ENCODE measurements at places on chromosomes 11 and 22. TPM values are rescaled to one million over a fixed set of nuclear protein-coding genes. Genes with fewer than 3 reads are reported as not detected.
A peak's percentile ranks its signal among the peaks of the same experiment; 100 is the strongest.

- no peak for DNase-seq
These were observed 50.4 kb upstream of the ARHGAP20 start for GRCh38 chr11:110762590-110762989.

GRCh38 chr11:130560000-130560780, 111.7 kb downstream of the ADAMTS15 start:
- no peak for DNase-seq

GRCh38 chr11:74493791-74494630, 487 bp upstream of the LIPT2 start:
- no peak for DNase-seq

- no peak for DNase-seq
These were observed 202.4 kb downstream of the LARGE1 start for GRCh38 chr22:33717694-33718396.

DNA sequence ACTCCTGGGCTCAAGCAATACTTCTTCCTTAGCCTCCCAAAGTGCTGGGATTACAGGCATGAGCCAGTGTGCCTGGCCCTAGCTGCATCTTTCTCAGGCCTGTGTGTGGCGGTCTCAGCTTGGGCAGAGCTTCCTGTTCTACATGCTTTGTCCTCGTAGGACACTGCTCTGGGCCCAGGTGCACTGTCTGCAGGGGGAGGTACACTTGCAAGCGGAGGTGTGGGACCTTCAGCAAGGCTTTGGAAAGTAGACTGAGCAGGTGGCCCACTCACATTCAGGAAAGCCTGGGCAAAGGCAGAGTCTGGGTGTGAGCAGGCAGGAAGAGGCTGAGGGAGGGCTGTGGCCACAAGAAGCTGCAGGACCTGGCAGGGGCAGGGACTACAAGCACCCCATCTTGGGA, 33.6 kb upstream of the SUSD2 start:
- no peak for DNase-seq

GRCh38 chr22:27073601-27074425, 416.4 kb downstream of the MIAT start:
- no peak for DNase-seq

DNA sequence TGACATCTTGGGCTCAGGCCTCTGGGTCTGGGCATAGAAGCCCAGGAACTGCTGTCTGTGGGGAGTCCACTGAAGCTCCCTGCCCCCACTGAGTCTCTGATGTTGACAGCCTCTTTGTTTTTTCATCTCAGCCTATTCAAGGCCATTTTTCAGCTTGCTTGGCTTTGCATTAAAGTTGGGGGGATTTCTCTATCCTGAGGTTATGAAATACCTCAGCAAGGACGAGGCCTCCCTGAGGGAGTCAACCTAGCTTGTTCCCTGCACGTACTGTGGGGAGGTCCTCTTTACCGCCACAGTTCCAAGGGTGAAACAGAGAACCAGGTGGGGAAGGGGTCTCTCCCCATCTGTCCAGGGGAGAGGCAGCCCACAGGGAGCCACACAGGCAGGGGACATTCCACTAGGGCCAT, 8.4 kb downstream of the KCNQ1OT1 start:
- peak; percentile 44 for DNase-seq

GRCh38 chr22:40285513-40285912, 60.8 kb upstream of the ADSL start:
- no peak for DNase-seq

DNA sequence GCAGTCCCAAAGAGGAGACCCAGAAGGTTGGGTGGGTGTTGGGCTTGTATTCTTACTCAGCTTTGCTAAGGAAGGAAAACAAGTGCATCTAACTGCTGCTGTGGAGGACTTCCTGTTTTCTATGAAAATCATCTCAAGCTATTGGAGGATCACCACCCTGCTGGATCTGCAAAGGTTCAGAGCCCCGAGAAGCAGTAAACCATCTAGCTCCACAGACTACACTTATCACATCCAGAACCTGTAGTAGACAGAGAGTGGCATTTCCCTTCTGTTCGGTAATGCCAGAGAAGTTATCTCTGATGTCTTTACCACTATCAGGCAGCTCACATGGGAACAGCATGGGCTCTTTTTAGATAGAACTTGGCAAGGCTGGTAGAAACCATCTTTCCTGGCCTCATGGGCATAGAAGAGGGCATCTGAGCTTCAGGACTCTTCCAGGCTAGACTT, 21.7 kb downstream of the KCNJ1 start:
- no peak for DNase-seq

The OR52I1 gene
- not detected for total RNA-seq

The RIMBP3B gene
- 0.08 TPM for total RNA-seq

The C11orf86 gene
- not detected for total RNA-seq

The TRMT2A gene
- 24.0 TPM for total RNA-seq

The DKK3 gene
- 980 TPM for total RNA-seq

The HBE1 gene
- total RNA-seq, result not detected

Measured in cardiac septum (tissue), 1 donor.